ENCODE measurements at places on chromosomes 11 and 22. TPM values are rescaled to one million over a fixed set of nuclear protein-coding genes. Genes with fewer than 3 reads are reported as not detected.

DNA sequence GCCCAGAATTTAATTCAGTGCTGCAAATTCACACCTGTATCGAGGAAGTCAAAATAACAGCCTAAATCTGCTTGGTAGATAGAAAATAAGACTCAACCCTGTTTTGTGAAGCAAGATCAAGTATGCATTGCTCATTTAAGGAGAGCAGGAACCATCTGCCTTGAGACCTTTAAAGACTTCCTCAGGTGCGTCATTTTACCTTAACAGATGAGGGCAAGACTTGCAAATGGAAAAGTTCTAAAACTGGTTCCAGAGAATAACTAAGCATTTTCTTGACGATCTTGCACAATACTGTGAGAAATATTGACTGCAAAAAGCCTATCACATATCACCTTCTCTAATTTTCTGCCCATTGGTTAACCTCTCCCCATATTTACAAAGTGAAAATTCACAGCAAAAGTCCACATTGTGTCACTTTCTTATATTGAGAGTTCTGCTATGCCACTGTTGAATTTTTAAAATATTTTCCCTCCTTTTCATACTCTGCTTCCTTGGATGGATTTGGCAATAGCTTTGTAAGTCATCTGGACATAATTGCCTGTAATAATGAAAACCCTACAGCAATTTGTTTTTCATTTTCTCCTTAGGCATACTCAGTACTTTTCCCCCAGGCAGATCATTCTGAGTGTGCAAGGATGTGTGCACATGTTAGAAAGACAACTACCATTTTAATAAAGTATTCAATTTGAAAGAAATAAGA, 234.2 kb downstream of the AASDHPPT start:
- no peak for DNase-seq

DNA sequence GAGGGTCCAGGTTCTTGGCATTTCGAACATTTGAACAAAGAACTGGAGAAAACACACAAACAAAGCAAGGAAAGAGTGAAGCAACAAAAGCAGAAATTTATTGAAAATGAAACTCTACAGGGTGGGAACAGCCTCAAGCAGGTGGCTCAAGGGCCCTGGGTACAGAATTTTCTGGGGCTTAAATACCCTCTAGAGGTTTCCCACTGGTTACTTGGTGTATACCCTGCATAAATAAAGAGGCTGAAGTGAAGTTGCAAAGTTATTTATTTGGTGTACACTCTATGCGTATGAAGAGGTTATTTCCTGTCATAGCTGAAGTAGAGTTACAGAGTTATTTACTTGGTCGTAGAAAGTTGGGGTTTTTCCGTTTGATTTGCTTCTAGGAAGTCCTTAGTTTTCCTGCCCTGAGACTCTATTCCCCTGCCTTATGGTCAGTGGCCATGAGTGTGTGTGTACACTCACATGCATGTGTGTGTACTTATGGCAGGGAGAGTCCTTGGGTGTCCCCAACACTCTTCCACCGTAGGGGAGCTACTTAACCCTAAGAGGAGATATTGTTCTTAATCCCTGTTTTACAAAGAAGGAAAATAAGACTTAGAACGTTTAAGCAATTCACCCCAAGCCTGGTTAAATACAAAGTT, 5.6 kb upstream of the SMCO4 start:
- DNase-seq: no peak

GRCh38 chr22:38754751-38755154, 1.0 kb downstream of the SUN2 start:
- peak; percentile 71 for DNase-seq

DNA sequence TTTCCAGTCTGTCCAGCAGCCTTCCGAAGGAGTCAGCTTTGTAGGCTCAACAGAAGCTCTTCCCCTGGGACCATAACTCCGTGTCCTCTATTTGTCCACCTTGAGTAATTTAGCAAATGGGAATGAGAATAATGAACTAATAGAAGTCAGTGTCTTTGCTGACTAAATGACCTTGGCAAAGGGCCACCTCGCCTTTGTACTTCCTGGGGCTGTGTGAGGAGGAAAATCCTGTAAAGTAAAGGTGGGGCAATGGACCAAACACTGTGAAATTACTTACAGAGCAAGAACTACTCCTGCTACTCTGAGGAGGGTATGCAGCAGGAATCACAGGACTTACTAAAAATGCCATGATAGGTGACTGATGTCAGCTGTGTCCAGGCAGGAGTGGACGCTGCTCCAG, 36.2 kb upstream of the CSNK2A3 start:
- DNase-seq: no peak

DNA sequence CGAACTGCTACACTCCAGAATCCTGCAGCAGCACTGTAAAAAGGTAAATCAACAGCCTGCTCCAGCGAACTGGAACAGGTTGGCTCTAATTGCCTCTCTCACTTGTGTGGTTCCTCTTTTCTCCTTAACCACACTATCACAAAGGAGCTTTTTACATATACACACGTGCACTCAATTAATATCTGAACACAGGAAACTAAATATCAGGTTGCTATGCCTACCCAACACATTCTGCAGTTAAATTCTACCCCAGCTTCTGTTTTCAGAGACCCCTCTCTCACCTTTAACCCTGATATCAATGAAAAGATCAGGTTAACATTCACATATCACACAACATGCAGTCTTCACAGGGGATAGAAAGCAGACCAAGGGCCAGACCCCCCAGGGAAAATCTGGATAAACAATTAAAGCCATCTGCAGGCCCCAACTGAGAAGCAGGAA, 11.0 kb downstream of the RBFOX2 start:
- no peak for DNase-seq

- DNase-seq: no peak
Observed at GRCh38 chr11:130124096-130124495, 35.5 kb upstream of the ST14 start.

- DNase-seq: no peak
Observed at GRCh38 chr11:111840143-111840542, 31.2 kb downstream of the ALG9 start.

- DNase-seq: no peak
Observed at GRCh38 chr11:23956586-23956985, 540.3 kb upstream of the LUZP2 start.

- DNase-seq: no peak
Observed at GRCh38 chr11:27912916-27913315, 195.0 kb downstream of the KIF18A start.

TEAD1 gene
- total RNA-seq: 0.30 TPM

SCUBE2 gene
- total RNA-seq: not detected

BBOX1 gene
- total RNA-seq: not detected

HEPHL1 gene
- total RNA-seq: not detected

TH gene
- total RNA-seq: not detected

WNT7B gene
- not detected for total RNA-seq

TEX54 gene
- not detected for total RNA-seq

Data from CD4-positive, CD25-positive, alpha-beta regulatory T cell (primary cell).